Non-pigmented ciliary epithelial cell (primary cell): ENCODE measurements at places on chromosomes 2 and 18.

GRCh38 chr2:145652571-145653545 lies 1132.9 kb upstream of the ZEB2 start:
- DNase-seq = peak; percentile 70

GRCh38 chr18:55442561-55442960 lies 145.4 kb downstream of the TCF4 start:
- DNase-seq = no peak

GRCh38 chr2:6977113-6977741 lies 60.0 kb downstream of the RNF144A start:
- DNase-seq = no peak

DNA sequence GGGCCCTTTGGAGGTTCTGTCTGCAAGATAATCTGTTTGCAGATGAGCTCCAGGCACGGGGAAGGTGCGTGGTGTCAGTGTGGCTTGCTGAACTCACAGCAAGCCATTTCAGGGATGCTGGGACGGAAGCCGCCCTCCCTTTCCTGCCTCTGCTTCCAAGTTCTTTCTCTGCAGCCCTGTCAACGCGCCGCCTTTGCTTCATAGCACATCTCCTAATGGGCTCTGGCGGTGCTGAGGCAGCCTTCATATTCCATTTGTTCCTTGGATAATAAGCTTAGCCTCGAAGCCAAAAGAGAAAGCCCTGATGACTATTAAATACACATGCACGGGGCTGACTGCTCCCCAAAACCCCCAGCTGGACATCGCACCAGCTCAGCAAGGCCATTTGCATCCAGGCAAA lies 81.7 kb upstream of the TAF1B start:
- DNase-seq = no peak

GRCh38 chr2:232138441-232138840 lies 176.9 kb downstream of the DIS3L2 start:
- no peak for DNase-seq

- no peak for DNase-seq
Measured at GRCh38 chr2:158602027-158602426, 145.3 kb downstream of the PKP4 start.

DNA sequence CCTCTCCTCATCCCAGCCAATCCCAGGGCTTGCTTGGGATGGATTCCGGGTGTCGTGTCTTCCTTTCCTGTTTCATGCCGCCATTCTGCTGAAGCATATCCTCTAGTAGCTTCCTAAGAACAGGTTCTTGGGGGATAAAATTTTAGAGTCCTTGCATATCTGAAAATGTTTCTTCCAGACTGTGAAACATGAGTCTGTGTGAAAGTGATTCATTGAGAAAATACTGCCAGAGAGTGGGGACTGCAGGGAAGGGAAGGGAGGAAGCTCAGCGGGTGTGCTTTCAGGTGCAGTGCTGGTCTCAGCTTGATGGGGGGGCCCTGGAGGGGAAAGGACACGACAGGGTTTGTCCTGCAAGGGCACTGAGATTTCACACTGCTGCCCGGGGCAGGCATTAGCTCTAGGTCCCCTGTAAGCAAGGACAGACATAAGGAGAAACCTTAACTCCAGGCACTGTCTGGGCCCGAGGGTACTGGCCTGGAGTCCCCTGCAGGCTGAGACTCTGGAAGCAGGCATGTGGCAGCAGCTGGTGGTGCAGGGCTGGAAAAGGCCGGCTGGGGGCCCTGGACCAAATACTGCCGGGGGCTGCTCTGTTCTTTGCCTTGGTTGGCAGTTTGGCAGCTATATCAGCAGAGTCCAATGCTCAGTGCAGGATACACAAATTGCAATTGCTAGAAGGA lies 97.6 kb upstream of the HS6ST1 start:
- no peak for DNase-seq

DNA sequence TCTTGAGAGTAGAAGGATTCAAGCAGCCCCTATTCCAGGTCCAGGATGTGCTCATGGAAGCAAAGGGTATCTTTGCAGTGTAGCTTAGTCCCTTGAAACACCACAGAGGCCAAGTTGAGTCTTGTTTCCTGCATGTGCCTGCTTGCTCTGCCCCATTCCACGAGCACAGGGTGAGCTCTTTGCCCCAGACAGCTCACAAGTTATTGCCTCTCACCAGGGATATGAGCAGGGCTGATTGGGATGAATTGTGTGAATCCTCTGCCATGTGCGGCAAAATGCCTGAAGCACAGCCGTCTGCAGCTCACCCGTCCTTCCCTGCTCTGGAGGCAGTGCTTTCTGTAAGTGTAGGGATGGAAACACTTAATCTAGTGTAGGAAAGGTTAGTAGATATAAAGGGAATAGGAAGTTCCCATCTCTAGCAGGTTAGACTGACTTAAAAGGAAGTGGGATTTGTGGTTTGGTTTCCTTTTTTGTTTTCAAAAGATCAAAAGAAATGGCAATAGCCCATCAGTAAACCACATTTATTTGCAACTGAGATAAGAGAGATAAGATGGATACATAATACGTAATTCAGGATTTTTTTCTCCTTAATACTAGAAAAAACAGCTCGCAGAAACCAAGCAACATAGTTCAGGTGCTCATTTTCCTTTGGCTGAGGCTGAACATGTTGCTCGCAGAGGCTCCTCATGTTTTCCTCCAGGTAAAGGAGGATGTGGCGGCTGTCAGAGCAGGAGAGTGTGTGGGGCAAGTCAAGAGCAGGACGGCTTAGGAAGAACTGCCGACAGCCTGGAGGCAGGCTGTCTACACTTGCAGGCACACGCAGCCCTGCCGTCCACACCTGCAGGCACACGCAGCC lies 41.4 kb downstream of the TMEM182 start:
- DNase-seq = peak; percentile 14

- peak; percentile 38 for DNase-seq
Measured at GRCh38 chr2:101205521-101206479, 46.9 kb upstream of the CNOT11 start.

GRCh38 chr2:105248316-105249070 lies 7.0 kb downstream of the GPR45 start:
- no peak for DNase-seq

- DNase-seq = no peak
Measured at GRCh38 chr2:136572335-136572734, 193.0 kb upstream of the THSD7B start.

GRCh38 chr2:29104688-29105087 lies 10.5 kb upstream of the CLIP4 start:
- DNase-seq = no peak

- no peak for DNase-seq
Measured at GRCh38 chr2:212228743-212229171, 309.8 kb downstream of the ERBB4 start.

DNA sequence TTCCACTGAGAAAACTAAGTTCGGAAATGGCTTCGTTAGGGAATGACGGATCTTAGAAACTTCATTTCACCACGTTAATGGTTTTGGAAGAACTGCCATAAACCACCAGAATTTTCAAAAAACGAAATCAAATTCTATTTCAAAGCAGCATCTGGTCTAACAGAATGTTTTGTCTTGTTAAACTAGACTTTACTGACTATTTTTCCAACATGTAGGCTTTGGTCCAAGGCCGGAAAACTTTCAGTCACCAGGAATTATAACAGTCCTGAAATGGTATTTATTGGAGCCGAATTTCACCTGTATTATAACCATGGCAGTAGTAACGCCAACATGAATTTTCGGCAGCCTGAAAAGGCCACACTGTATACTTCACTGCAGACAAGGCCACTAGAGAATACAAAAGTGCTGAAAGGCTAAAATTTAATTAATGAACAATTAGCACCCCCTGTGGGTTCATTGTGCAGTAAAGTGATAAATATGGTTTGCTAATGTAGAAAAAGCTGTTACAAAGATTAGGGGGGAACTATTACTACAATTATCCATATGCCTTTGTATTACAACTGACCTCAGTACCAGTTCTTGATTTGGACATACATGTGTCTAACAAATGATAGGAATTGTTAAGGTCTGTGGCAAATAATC lies 116.4 kb downstream of the ZNF521 start:
- DNase-seq = no peak

- no peak for DNase-seq
Measured at GRCh38 chr18:26978812-26979341, 113.4 kb upstream of the AQP4 start.

- no peak for DNase-seq
Measured at GRCh38 chr2:46351098-46351749, 54.0 kb downstream of the EPAS1 start.

DNA sequence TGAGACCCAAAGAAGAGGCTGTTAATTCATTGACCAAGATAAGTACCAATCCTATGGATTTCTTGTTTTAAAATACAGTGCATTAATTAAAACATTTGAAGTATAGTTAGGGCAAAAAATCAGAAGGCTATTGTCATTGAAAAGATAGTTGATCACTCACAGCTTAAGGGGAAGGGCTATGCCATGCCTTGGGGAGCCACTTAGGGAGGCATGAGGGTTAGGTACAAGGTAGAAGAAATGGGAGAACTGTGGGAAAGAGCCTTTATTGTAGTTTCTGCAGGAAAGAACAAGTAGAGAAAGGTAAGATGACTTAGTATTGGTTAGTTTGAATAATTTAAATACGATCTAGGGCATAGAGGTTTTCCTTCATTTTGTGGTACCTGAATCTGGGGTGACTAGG lies 1285.5 kb upstream of the TMEFF2 start:
- no peak for DNase-seq

- DNase-seq = no peak
Measured at GRCh38 chr18:55300936-55301531, 287.0 kb downstream of the TCF4 start.

DNA sequence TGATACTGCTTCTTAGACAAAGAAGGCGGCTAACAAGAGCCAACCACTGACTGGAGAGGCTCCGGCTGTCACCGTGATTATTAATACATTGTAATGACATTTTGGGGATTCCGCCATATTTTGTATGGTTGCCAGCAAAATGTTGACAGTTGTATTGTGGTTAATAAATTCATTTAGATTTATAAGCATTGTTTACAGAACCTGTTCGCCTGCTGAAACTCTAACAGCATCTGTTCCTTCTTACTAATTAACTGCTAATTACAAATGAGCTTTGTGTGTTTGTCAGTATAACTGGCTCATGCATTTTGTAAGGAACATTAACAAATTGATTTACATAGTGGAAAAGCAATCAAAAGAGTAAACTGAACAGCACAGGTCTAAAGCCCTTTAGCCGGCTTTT lies 332.4 kb downstream of the GBX2 start:
- DNase-seq = no peak

- no peak for DNase-seq
Measured at GRCh38 chr18:76803814-76804213, 18.5 kb upstream of the ZNF236 start.

GRCh38 chr2:16972276-16972675 lies 306.6 kb upstream of the CYRIA start:
- DNase-seq = no peak

GRCh38 chr2:46230115-46230571 lies 67.1 kb upstream of the EPAS1 start:
- DNase-seq = no peak

DNA sequence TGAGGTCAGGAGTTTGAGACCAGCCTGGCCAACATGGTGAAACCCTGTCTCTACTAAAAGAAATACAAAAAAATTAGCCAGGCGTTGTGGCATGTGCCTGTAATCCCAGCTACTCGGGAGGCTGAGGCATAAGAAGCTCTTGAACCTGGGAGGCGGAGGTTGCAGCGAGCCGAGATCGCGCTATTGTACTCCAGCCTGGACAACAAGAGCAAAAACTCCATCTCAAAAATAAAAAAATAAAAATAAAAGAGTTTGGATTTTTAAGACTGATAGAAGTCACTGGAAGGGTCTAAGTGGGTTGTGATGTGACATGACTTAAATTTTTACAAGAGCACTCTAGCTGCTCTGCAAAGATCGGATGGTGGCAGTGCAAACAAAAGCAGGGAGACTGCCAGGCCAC lies 15.9 kb downstream of the KCNK3 start:
- DNase-seq = no peak

DNA sequence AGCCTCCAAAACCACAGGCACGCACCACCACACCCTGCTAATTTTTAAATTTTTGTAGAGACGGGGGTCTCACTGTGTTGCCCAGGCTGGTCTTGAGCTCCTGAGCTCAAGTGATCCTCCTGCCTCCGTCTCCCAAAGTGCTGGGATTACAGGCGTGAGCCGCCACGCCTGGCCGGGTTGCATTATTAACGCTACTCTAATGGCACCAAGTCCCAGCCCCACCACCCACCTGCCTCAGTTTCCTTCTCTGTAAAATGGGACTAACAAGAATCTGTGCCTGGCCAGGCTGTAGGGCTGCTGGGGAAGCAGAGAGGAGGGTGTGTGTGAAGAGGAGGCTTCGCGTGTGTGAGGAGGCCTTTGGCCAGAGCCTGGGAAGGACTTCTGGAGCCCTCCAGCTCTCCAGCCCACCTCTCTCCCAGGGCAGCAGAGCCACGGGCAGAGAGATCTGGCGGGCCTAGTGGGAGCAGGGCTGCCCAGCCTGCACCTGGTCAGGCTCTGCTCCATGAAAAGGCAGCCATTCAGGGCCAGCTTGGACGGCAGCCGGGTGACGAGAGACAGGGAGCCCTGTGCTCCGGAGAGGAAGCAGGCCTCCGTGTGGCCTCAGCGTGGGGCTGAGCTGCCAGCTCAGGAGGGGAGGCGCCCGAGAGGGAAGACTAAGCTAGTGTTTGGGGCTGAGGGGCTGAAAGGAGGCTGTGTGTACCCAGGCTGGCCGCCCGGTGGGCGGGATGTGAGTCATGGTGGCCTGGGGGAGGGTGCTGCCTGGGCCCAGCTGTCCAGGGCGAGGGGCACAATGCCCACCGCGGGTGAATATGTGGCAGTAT lies 7.4 kb upstream of the B3GNT7 start:
- DNase-seq = no peak

DNA sequence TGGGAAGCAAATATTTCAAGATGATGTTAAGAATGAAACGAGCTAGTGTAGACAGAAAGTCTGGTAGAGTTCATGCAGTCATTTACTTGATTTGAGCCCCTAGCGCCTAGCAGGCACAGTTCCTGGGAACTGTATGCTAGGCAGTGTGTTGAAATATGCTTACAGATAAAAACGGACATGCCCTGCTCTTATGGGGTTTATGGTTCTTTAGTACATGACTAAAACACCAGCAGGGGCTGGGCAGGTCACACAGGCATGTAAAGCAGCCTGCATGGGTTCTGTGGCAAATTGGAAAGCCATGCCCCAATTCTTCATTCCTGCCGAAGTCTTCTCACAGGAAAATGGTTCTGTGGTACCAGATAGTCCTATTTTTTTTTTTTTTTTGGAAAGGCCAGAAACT lies 27.3 kb upstream of the MGAT5 start:
- no peak for DNase-seq
